ENCODE measurements at places on chromosomes 2 and 18.

GRCh38 chr18:8661754-8662559 is 43.4 kb upstream of the MTCL1 start:
- DNase-seq, result peak; percentile 72

GRCh38 chr2:231861288-231861931 is 64.8 kb downstream of the NPPC start:
- DNase-seq, result no peak

- no peak for DNase-seq
Measured at GRCh38 chr2:111052621-111053020, 68.1 kb upstream of the BCL2L11 start.

DNA sequence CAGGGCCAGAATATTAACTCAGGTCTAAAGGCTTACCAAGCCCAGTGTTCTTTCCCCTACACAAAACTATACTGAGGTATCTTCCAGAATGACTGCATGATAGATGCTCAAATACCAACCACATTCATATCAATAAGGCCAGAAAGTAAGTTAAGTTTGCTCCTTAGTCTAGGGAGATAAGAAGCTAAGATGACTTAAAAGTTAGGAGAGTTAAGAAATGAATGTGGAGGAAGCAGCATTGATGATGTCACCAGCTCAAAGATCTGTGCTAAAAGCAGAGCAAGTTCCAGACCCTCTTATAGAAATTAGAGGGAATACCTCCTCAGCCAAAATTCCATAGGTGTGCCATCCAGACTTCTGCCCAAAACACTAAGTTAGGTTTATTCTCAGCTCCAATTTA is 6.1 kb downstream of the PPP4R1 start:
- no peak for DNase-seq

GRCh38 chr2:173271825-173272224 is 82.8 kb upstream of the CDCA7 start:
- no peak for DNase-seq

DNA sequence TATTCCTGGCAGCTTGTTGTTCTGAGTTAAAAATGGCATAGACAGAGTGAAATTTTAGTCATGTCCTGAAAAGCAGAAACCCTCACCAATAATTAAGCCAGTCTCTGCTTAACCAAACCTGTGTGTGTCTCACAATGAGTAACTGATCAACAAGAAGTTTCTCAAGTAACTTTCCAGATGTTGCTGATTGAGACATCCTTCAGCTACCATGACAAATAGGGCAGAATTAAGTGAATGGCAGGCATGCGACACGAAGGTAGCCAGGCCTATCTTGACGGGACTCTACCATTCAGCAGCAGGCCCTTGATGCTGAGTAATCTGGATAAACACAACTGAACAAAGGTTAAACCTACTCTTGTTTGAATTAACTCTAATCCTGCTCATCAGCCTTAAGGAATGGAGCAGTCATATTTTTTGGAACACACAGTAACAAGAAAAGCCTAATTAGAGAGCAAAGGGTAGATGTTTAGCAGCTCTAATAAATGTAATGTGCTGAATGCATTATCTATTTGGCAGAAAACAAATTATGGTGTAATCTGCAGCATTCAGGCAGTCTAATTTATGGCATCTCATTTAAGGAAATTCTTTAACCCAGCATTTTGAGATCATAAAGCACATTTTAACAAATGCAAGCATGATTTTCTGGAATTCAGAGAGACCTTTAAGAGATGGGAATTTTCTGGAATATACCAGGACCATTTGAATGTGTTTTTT is 159.5 kb upstream of the EPHA4 start:
- no peak for DNase-seq

DNA sequence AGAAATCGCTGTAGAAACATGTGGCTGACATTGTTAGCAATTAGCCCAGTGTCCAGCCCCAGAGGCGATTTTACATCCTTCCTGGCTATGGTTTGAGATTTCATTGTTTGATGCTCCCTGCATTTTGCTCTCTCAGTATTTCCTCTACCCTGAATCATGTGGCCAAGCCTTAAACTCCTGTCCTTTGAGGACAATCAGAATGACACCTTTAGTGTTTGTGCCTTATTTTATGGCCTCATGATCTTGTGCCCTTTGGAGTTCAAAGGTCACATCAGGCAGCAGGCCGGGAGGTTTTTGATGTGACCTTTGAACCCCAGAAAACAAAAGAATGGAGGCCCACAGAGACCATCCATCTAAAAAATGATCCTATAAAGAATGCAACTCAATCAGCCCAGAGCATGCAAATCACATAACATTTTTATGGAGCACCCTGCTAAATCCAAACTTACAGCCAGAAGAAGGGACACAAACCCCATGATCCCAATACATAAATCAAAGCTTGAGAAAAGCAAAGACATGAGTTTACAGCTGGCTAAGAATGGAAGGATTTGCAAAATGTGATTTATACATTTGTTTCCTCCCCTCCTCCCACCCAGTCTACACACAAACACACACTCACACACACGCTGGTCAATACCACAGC is 52.5 kb downstream of the FECH start:
- DNase-seq, result no peak

DNA sequence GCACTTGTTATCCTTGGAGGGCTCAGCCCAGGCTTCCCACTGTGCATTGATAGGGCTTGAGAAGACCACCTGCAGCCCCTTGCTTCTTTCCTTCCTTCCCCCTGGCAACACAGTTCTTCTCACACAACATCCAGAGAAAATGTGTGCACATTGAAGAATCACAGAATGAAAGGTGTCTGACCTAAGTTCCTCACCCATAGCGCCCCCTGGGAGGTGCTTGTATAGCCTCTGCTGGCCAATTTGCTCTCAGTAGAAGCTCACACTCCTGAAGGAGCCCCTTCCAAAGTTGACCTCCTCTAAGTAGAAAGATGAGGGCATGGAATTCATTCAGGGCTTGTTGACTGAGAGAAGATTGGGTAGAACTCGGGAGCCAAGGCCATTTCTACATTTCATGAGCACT is 758.4 kb upstream of the KLHL29 start:
- peak; percentile 66 for DNase-seq

DNA sequence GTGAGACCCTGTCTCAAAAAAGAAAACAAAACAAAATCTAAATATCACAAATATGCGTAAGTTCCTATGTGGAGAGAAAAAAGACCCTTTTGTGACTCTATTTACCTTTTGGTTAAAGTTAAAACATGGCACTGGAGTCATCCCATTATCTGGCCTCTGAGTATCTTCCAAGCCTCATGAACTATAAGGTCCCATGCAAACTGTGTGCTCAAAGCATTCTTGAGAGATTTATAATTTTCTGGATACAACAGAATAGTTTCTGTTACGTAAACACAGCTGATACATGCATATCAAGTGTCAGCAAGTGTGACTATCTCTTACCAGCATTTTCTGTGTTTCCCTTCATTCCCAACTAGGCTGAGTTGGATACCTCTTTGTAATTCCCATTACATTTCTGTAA is 8.8 kb upstream of the NOSTRIN start:
- no peak for DNase-seq

- DNase-seq, result no peak
Measured at GRCh38 chr18:55014095-55014494, 54.8 kb upstream of the CCDC68 start.
